Activated CD8-positive, alpha-beta memory T cell treated with anti-CD3 and anti-CD28 coated beads, Interleukin-2, amount 50 U/mL, for 4 hours (primary cell): ENCODE measurements at places on chromosomes 11 and 22.

DNA sequence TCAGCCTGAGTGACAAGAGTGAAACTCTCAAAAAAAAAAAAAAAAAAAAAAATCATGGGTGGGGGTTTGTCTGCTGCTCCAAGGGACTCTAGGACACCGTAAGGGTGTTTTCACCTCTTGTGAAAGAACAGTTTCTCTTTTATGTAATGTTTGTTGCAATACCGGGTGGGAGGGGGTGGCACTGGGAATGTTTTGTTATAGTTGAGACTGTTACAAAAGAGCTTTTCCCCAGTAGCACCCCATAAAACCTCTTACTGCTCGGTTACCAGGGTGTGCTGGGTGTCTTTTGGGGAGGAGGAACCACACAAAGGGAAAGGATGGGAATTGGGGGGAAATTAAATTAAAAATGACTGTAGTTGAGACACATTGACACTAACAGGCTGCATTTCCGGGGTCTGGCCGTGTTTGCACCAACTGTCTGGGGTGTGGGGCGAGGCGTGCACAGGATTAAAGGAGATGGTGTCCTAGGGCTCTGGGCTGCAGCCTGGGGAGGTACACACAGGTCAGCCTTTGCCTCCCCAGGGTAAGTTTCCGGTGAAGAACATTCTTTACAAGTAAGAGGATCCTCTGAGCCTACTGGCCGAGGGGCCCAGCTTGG, 1.6 kb downstream of the NFAM1 start:
- DNase-seq: no peak

DNA sequence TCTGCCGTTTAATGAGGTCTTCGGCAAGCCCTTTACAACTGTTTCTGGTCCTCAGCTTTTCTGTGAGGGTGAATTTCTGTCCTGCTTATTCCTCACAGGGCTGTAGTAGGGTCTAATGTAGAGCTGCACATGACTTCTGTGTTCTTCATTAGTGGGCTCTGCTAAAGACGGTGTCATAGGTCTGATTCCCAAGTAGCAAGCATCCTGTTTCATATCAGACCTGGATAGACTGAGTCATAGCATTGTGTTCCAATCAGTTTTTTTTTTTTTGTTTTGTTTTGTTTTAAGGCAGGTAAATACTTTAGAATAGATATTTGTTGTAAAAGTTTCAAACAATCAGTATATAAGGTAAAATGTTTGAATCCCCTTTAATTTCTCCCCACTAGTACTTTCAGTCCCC, 35.4 kb downstream of the BIRC2 start:
- DNase-seq: no peak

GRCh38 chr11:68276861-68277260, 5.1 kb upstream of the C11orf24 start:
- no peak for DNase-seq

DNA sequence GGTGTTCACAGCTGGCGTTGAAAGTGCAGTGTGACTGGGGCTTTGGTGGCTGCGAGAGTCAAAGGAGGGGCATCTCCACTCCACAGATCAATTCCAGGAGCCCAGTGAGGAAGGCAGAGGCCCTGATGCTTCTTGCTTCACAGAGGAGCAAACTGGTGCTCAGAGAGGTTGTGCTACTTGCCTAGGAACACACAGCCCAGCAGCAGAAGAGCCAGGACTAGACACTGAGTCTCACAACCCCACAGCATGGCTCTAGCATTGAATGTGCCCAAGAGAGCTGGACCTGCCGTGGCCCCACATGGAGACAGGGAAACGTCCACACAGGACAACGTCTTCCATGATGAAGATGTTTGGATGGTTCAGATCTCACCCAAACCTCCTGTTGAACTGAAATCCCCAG, 33.3 kb downstream of the LINC01488 start:
- no peak for DNase-seq

DNA sequence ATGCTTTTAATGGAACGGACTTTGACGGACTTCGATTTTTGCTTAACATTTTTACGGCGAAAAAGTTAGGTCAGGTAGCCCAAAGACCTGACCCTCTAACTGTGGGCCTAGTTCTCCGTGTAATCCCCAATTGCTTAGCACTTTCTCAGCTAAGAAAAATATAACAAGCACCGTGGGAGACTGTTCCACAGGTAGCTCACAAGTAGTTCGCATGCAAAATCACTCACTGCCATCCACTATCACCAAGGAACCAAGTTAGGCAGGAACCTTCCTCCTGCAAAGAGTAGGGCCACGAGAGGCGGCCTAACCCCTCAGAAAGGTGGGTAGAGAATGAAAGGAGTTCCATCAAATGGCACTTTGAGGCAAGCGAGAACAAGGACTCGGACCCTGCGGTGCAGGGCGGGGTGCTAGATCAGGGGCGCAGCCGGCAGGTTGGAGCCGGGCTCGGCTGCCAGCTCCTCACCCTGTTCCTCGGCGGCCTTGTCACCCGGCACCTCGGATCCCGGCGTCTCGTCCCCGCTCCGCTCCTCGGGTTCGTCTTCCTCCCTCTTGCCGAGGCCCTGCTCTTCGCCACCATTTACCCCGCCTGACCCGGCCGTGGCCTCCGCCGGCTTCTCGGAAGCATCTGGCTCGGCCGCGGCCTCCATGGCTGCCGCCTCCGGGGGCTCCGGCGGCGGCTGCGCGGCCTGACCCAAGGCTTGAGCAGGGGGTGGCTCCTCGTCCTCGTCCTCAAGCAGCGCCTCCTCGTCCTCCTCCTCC, 922 bp downstream of the HNRNPUL2 start:
- no peak for DNase-seq

GRCh38 chr11:103091064-103091800, 728 bp downstream of the DCUN1D5 start:
- peak; percentile 60 for DNase-seq

GRCh38 chr22:26570115-26570514, 19.8 kb downstream of the TPST2 start:
- no peak for DNase-seq

GRCh38 chr11:83779876-83780275, 493.7 kb upstream of the CCDC90B start:
- DNase-seq: no peak

DNA sequence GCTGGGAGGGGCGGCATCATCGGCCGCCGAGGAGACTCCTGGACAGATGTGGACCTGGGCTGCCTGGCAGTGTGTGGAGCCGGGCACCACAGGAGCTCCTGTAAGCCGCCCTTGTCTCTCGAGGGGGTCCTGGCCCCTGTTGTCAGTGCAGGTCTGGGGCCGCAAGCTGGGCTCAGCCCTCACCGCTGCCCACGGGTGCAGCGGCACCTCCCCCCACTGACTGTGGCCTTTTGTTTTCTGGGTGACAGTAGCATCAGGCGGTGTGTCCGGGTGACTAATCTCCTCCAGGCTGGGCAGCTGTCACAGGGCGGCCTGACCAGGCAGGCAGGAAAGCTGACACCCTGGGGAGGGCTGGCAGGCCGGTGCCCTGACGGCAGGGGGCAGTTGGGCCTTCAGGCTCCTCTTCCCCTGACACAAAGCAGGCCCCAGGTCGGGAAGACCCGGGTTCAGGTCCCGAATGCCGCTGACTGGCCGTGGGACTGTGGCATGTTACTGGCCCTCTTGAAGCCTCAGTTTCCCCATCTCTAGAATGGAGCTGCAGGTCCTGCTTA, 16.3 kb downstream of the DGKZ start:
- DNase-seq: no peak

- DNase-seq: no peak
Observed at GRCh38 chr22:33757802-33758483, 162.3 kb downstream of the LARGE1 start.

GRCh38 chr22:40071720-40072119, 77.0 kb downstream of the FAM83F start:
- no peak for DNase-seq

DNA sequence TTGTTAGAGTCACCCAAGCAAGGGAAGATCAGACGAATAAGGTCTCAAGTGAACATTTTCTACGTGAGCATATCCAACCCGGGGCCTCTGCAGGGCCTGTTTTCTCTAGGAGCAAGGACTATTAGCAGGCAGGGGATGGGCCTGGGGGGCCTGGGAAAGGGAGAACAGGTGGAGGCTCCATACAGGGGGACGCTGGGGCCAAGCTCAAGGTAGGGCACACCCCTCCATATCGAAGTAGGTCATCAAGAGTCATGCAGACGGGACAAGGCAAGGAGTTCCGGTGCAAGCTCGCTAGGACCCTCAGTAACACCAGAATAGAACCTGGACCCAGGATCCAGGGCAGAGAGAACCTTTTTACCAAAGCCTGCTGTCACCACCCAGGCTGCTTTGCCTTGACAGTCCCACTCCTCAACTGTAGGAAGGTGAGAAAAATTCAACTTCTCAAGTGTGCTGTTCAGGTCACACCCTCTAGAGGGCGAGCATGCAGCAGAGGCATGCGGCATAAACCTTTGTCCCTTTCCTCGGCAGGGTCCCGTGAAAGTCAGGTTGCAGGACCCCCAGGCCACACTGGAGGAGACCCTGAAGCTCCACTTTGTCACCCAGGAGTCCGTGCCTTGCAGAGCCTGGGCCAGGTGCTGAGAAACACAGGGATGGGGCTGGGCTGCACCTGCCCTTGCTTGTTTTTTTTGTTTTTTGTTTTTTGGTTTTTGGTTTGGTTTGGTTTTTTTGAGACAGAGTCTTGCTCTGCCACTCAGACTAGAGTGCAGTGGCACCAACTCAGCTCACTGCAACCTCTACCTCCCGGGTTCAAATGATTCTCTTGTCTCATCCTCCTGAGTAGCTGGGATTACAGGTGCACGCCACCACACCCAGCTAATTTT, 8.6 kb upstream of the APOBEC3B start:
- DNase-seq: peak; percentile 62

DNA sequence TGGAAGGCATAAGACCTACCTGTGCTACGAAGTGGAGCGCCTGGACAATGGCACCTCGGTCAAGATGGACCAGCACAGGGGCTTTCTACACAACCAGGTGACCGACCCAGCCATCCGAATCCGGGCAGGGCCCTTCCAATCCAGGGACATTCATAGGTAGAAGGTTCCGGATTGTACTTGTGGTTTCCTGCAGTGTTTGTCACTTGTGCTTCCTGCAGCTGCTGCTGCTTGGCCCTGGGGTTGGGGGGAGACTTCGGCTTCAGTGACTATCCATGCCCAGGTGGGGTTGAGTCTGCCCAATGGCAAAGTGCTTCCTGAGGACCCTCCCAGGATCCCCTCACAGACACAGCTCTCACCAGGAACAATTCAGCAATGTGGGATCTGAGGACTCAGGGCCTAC, 2.2 kb downstream of the APOBEC3A start:
- no peak for DNase-seq

DNA sequence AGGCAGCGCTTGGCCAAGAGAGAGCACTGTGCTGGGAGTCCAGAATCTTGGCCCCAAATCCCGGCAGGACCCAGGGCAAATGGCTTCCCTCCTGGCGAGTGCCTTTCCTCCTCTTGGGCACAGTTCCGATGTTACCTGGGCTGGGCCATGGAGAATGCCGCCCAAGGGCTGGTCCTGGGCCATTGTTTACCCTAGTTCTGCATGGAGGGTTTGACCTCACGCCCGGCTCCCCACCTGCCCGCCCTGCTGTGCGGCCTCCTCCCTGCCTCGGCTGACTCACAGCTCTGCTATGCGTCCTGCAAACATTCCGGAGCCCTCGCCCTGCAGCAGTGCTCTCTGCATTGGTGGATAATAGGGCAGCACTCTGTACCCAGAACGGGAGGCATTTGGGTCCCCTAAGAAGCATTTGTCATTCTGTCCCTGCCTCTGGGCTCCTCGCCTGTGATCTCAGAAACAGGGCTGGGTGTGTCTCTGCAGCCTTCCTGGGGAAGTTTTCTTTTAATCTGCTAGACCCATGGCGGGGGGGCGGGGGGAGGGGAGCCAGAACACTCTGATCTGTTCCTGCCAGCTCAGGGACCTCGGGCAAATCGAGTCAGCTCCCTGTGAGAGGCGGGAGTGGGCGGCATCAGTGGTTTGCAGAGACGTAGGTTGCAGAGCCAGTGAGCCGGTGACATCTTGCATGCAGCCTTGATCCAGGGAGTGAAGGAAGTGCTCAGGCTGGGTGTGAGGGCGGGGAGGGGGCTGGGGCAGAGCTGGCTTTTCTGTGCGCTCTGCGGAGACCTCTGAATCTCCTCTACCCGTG, 32.9 kb upstream of the SMIM38 start:
- peak; percentile 82 for DNase-seq

- no peak for DNase-seq
Observed at GRCh38 chr11:65226103-65226442, 35.7 kb upstream of the POLA2 start.

GRCh38 chr11:93492464-93493251, 50.5 kb downstream of the SMCO4 start:
- DNase-seq: no peak

DNA sequence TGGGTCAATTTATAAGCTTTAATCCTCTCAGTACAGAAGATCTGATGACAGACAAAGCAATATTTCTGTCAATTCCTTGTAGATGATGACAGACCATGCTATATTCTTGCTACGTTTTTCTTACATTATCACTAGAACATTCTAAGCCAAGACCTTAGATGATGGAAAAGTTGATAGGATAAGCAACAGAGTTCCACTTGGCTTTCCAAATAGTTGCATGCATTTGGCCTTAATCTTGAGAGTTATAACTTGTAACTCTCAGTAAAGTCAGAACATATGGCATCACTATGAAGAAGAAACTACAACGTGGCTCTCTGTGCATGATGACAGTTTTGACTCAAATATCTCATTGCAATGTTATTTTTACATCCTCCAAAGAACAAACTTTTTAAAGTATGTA, 544.3 kb upstream of the LRRC4C start:
- no peak for DNase-seq

DNA sequence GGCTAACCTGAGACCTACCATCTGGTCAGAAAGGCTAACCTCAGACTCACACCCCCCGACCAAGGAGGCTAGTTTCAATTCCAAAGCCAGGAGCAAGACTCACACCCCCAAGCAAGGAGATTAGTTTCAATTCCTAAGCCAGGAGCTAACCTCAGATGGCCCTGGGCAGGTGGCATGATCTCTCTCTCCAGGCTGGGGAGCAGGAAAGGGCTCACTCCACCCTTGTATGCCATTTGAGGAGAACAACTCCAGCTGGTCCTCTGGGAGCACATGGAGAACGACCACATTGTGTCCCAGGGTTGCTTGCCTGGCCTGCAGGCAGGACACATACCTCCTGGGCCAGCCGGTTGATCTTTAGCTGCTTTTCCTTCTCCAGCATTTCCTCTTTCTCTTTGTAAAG, 32.6 kb downstream of the USH1C start:
- no peak for DNase-seq

DNA sequence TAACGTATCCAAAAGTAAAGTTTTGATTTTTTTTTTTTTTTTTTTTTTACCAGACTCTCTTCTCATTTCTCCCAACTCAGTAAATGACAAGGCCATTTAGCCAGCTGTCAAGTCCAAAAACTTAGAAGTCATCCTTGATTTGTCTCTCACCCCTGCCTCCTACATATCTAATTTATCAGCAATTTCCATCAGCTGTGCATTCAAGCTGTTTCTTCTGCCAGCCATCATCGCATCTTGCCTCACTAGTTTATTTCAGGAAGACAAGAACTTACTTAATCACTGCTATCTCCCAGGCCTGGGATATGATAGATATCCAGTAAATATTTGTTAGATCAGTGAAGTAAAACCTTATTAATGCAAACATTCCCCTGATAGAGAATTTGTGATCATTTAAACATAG, 47.6 kb downstream of the SCGB1A1 start:
- no peak for DNase-seq
